Frontal cortex (tissue), 4 donors: ENCODE measurements at places on chromosomes 11 and 22.
A peak's percentile ranks its signal among the peaks of the same experiment; 100 is the strongest.

DNA sequence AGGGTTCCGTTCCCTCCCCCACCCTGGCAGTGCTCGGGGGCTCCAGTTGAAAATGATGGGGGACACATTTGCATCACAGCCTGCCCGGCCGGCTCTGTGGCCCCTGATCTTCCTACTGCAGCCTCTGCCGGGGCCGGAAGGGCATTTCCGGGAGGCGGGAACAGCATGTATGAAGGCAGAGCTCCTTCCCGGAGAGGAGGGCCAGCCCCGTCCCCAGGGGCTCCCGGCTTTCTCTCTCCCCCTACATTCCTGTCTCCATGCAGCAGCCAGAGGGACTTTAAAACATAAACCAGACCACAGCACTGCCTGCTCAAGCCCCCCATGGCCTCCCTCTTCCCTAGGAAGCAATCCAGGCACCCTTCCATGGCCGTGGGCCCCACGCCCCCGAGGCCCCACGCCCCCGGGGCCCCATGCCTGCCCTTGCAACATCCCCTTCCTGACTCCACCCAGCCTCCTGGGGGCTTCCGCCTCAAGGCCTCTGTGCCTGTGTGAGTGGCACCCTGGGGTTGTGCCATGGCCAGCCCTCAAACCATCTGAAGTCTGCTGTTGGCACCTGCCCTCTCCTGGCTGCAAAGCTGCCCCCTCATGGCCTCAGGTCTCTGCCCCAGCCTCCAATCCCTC lies 73.1 kb downstream of the CDKN1C start:
- no peak for DNase-seq

DNA sequence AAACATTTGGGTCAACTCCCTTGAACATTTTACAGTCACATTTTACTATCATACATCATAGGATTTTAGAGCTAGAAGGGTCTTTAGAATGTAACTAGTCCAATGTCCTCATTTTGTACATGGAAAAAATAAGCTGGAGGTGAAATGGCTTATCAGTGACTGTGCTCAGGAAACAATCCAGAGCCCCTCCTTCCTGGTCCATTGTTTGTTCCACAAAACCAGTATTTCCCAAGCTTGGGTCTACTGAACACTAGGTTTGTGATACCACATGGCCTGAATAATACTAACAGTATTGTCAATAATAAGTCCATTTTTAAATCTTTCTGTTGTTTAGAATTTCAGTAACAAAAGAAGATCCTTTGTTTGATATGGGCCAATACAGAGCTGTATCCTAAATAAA lies 27.1 kb downstream of the PDGFD start:
- DNase-seq, result no peak

- peak; percentile 69 for DNase-seq
Measured at GRCh38 chr11:120013325-120014250, 124.3 kb downstream of the TRIM29 start.

GRCh38 chr11:81772166-81772565 lies 961.5 kb downstream of the FAM181B start:
- DNase-seq, result peak; percentile 7

- no peak for DNase-seq
Measured at GRCh38 chr11:125512106-125512505, 16.0 kb upstream of the FEZ1 start.

DNA sequence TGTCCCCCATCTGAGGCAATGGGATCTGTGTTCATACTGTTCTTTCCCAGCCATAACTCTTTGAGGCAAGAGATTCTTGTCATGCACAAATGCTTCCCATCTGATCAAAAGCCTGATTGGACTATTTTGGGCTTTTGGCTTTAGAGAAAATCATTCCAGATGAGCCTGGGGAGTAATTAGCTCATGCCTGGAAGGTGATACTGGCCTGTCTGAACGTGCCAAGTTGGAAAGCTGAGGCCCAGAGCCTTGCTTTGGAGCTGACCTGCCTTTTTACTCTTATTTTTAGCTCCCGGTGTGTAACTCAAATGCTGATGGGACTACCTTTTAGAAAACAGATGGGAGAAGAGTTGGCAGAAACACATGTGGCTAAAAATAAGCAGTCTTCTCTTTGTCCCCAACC lies 105.0 kb downstream of the DBX1 start:
- no peak for DNase-seq

DNA sequence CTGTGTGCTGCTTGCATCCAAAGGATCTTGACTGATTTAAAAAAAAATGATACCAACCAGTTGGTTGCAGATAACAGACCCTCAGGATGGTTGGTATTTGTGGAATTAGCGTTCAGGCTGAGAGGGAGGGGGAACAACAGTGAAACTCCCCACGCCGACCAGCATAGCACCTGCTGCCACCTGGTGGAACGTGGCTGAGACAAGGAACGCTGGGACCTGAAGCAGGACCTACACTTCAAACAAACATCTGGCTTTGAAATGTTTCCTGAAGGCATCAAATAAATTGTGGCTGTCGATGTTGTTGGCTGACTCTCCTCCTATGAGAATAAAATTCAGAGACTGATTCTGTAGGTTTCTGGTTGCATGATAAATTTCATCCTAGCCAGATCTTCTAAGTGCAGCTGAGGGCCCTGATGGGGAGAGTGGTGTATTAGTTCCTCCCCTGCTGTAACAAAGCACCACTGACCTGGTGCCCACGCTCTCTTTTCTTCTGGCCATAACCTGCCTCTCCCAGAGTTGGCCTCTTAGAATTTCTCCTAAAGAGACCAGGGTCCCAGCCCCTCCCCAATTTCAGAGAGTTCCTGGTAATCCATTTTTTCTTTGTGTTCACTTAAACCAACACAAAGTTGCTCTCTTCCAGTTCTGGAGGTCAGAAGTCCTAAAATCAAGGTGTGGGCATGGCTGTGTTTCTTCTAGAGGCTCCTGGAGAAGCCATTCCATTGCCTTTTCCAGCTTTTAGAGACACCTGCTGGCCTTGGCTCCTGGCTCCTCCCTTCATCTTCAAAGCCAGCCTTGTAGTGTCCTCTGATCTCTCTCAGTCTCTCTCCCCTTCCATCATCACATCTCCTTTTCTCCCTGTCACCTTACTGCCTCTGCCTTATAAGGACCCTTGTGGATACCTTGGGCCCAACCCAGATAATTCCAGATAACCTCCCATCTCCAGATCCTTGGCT lies 17.3 kb downstream of the APOL2 start:
- DNase-seq, result no peak
